Activated CD8-positive, alpha-beta T cell treated with anti-CD3 and anti-CD28 coated beads, Interleukin-2, amount 10 ng/mL, durations not matched to agents 7 days and 5 days (primary cell): ENCODE measurements at places on chromosomes 1 and 21. TPM values are rescaled to one million over a fixed set of nuclear protein-coding genes. Genes with fewer than 3 reads are reported as not detected.
A peak's percentile ranks its signal among the peaks of the same experiment; 100 is the strongest.

Gene CD160
- 3.1 TPM for total RNA-seq

DNA sequence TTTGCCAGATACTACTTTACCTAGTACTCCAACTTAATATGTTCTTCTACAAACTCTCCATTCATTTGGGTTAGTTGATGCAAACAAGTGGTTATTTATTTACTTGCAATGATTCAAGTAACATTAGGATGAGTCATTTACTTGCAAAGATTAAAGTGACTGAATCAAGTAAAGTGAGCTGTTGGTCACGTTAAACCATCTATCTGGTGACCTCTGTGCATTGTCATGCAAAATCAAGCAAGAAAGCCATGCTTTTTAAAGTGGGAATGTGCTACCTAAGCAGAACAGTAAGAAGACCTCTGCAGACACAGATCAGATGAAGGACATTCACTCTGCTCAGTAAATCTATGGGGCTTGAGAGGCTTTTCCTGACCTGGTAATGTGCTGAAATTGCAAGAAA lies 254.7 kb downstream of the LRRIQ3 start:
- H3K4me3 ChIP-seq, result no peak overlapping the region
- DNase-seq, result no peak
- H3K27ac ChIP-seq, result no peak overlapping the region
- H3K4me1 ChIP-seq, result no peaks in the 10 kb centered on the region

- H3K27me3 ChIP-seq, result no peaks in the 10 kb centered on the region
- H3K4me3 ChIP-seq, result no peak overlapping the region
- no peak for DNase-seq
- peaks cover 26% of the 10 kb centered on the region for H3K36me3 ChIP-seq
- H3K27ac ChIP-seq, result peak overlapping the region; percentile 32
- peaks cover 69% of the 10 kb centered on the region for H3K4me1 ChIP-seq
These were observed 30.2 kb downstream of the ADARB1 start for GRCh38 chr21:45104560-45104959.

Gene SYT11
- 12.2 TPM for total RNA-seq

Gene UBE2J2
- total RNA-seq, result 62.3 TPM

Gene ADAMTS1
- 1.4 TPM for total RNA-seq

DNA sequence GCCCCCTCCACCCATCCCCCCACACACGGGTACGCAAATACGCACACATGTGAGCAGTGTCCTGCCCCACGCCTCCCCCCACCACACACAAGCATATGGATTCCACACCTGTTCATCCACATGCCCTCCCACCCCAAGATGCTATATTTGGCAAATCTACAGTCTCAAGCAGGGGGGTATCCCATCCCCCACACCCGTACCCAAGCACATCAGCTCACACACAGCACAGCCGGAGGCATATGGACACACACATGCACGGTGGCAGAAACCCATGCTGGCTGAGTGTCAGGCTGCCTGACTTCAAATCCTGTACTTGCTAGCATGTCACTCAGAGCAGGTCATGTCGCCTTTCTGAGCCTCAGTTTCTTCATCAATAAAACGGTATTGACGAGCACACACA lies 10.6 kb downstream of the COL16A1 start:
- no peak overlapping the region for H3K27ac ChIP-seq
- peaks cover 12% of the 10 kb centered on the region for H3K27me3 ChIP-seq
- H3K4me1 ChIP-seq, result no peaks in the 10 kb centered on the region
- H3K4me3 ChIP-seq, result no peak overlapping the region
- no peak for DNase-seq
- H3K36me3 ChIP-seq, result no peaks in the 10 kb centered on the region

Gene RPE65
- not detected for total RNA-seq

- no peak for DNase-seq
- peaks cover 2% of the 10 kb centered on the region for H3K27me3 ChIP-seq
- no peak overlapping the region for H3K4me3 ChIP-seq
- H3K36me3 ChIP-seq, result no peaks in the 10 kb centered on the region
- H3K27ac ChIP-seq, result no peak overlapping the region
- peaks cover 2% of the 10 kb centered on the region for H3K4me1 ChIP-seq
These were observed 90.6 kb upstream of the SIM2 start for GRCh38 chr21:36608041-36608896.

DNA sequence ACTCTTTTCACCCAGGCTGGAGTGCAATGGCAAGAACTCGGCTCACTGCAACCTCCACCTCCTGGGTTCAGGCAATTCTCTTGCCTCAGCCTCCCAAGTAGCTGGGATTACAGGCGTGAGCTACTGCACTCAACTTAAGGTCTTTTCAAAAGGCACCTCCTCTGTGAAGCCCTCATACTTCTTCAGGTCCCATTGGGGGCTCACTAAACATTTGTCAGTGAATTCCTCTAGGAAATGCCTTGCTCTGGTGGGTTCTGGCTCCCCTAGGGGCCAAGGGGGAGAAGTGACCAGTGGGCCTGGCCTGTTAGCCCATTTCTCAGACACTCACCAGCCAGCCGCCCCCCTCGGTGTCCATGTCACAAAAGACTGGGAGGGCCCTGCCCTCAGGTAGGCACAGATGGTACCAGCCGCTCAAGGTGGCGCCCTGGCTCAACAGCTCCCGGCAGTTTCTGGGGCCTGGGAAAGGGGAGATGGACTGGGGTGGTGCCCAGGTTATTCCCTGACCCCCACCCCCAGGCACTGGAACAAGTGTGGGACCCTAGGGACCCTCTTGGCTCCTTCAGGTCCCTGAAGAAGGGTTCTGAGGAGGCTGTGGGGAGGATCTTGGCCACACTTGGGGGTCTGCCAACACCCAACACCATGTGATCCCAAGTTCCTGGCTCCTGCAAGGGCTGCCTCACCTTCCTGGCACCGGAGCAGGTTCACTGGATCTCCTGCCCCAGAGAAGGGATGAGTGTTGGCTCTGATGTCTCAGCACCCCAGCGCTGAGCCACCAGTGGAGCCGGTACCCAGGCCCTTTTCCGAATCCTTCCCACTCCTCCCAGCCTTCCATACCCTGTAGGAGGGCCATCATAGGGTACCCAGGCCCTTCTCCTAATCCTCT lies 1.6 kb downstream of the FCN3 start:
- no peak for DNase-seq
- H3K4me1 ChIP-seq, result peaks cover 18% of the 10 kb centered on the region

GRCh38 chr1:37793773-37794371 lies at the start of gene MANEAL:
Gene MANEAL (plus strand): TSS chr1:37793847. CDS start chr1:37794183, 336 bp downstream.
- H3K4me1 ChIP-seq, result peaks cover 23% of the 10 kb centered on the region
- DNase-seq, result peak; percentile 36

Gene METTL18
- 9.8 TPM for total RNA-seq

Gene DLGAP3
- total RNA-seq, result 0.39 TPM

GRCh38 chr1:51133045-51133444 lies 31.0 kb downstream of the C1orf185 start:
- no peak overlapping the region for H3K27ac ChIP-seq
- peaks cover 3% of the 10 kb centered on the region for H3K36me3 ChIP-seq
- peaks cover 44% of the 10 kb centered on the region for H3K27me3 ChIP-seq
- no peak for DNase-seq
